ENCODE measurements at places on chromosomes 7 and 10. TPM values are rescaled to one million over a fixed set of nuclear protein-coding genes. Genes with fewer than 3 reads are reported as not detected.

DNA sequence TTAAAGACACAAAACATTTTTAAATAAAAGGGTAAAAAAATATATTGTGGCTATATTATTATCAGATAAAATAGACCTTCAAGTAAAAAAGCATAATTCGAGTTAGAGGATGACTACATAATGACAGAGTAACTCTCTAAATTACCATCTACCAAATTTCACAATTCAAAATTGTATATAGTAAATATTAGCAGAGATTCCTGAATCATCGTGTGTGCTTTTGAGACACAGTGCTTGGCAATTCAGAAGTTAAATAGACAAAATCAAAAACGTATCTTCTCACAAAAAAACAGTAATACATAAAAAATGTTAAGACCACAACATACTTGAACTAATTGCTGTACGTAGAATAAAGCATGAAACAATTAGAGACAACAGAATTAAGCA, 110.4 kb downstream of the AHR start:
- no peak for DNase-seq

- no peak for DNase-seq
Measured at GRCh38 chr7:144674550-144674949, 161.3 kb downstream of the TPK1 start.

DNA sequence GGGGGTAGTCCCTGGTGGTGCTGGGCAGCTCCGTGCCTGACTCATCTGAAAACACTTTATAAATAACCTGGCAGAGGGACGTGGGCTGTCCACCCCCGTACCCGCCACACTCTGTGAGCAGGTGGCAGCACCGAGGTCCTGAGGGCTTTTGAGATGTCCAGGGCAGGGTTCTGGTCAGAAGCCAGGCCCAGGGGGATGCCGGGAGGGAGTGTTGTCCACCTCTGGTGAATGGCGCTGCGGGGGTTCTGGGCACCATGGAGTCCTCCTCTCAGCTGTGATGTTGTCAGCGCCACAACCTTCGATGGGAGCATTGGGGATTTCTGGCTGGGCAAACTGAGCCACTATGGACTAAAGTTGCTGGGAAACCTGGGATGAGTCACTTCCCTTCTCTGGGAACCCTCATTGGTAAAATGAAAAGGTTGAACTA, 27.4 kb upstream of the GOLGA7B start:
- DNase-seq: no peak

- no peak for DNase-seq
Measured at GRCh38 chr10:132615341-132616169, 78.0 kb downstream of the INPP5A start.

DNA sequence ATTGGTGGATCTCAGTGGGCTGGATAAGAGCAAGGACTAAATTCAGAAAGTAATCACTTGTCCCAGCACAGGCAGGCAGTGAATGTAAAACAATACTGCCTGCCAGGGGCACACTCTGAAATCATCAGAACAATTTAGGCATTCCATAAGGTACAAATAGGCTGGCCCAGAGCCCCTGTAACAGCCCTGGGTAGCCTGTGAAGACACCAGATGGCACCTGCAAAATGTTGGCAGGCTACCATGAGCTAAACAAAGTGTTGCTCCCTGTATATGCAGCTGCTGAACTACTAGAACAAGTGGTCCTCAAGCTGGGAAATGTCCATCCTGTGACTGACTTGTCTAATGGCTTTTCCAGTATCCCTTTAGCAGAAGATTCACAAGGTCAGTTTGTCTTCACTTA, 3.0 kb upstream of the PRSS37 start:
- DNase-seq: no peak

SHH gene
- 0.32 TPM for total RNA-seq

Data from prostate gland (tissue), 2 donors.